ENCODE measurements at places on chromosomes 1 and 21.

GRCh38 chr1:37883671-37884070 lies 24.3 kb upstream of the MTF1 start:
- no peak for DNase-seq

- DNase-seq = no peak
Observed at GRCh38 chr1:178644308-178645120, 80.5 kb upstream of the RALGPS2 start.

- no peak for DNase-seq
Observed at GRCh38 chr1:7393136-7393535, 378.0 kb upstream of the VAMP3 start.

- no peak for DNase-seq
Observed at GRCh38 chr1:39268906-39269305, 64.4 kb downstream of the MACF1 start.

DNA sequence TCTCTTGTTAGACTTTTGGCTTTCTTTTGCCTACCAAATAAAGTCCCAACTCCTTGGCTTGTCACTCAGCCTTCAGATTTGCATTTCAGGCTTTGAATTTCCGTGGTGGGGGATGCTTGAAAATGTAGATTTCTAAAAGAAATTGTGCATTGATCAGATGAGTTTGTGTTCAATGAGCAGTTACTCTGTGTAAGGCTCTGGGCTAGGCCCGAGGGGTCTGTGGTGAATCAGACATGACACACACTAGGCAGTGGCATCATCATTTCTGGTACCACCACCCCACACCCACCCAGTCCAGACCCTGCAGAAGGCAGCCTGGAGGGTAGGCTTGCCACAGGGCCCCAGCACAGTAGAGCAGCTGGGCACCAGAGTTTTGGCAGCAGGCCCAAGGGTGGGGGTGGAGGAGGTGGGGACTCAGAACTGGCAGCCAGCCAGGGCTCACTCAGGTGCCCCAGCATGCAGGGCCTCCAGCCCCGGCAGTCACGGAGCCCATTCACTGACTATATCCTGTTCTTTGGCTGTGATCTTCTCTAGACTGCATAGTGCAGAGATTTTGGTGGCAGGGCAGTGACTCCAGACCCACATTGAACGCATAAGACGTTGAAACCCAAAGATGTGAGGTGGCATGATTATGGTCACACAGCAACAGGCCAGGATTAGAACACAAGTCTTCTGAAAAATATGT lies 97.2 kb upstream of the ARTN start:
- DNase-seq = no peak

GRCh38 chr1:44696789-44697345 lies 22.4 kb downstream of the ARMH1 start:
- no peak for DNase-seq

- peak; percentile 62 for DNase-seq
Observed at GRCh38 chr1:22317231-22317919, 134.3 kb upstream of the ZBTB40 start.

- no peak for DNase-seq
Observed at GRCh38 chr1:149877211-149877946, 22.0 kb upstream of the BOLA1 start.

DNA sequence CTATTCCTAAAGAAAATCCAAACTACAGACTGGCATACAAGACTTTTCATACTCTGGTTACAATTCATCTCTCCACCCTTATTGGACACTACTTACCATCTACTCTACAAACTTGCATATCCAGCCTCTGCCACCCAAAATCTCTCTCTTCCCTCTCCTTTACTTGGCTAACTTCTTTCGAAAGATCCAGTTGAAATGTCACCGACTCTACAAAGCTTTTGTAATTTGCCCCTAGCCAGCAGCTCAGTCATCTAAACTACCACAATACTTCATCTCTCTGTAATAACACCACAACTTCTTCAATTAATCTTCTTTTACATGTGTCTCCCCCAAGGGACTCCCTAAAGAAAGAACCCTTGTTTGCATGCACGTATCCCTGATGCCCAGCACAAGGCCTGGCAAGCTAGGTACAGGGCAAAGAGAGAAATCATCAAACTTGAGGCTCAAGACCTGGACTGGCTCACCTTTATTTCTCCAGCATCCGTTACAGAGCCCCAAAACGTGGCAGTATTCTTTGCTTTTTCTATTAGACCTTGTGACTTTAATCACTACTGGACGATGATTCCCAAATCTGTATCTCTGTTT lies 2.7 kb downstream of the ZBTB21 start:
- no peak for DNase-seq

GRCh38 chr1:5993556-5994491 lies 1.6 kb upstream of the NPHP4 start:
- no peak for DNase-seq

DNA sequence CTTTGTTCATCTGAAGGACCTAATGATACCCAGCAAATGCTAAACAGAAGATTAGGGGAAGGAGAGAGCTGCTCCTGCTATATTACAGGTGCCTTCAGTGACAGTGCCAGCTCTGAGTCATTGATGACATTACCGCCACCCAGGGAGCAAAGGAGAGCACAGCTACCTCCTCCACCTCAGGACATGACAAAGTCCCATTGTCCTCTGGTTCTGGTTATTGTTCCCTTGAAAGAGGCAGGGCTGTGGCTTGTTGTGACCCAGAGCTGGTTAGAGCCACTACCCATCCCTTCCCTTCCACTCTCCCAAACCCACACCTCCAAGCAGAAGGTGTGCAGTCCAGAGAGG lies 363.5 kb upstream of the DUSP10 start:
- DNase-seq = no peak

DNA sequence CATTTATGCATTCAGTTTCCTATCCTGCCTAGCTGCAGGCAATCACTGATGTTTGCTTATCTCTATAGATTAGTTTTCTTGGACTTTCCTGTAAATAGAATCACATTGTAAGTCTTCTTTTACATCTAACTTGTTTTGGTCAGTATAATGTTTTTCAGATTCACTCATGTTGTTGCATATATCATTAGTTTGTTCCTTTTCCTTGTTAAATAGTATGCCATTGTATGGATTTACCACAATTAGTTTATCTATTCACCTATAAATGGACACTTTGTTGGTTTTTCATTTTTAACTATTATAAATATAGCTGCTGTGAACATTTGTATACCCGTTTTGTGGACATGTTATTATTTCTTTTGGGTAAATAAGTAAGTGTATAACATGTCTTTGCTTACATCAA lies 44.2 kb upstream of the BACH1 start:
- no peak for DNase-seq

- no peak for DNase-seq
Observed at GRCh38 chr1:10415211-10415930, 14.9 kb upstream of the CENPS start.

DNA sequence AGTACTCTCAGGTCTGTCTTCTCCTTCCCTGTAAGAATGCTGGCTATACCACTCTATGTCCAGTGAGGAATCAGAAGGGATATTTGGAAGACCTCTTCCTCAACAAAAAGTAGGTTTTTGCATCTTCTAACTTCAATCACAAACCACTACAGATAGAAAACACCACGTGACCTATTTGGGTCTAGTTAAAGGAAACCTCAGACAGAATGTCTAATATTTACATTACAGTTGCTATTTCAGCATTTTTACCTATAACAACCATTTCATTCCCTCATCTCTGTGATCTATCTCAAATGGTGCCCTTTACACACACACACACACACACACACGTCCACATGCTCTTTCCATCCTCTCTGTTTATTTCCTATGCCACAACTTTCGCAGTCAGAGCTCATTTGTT lies 7.9 kb upstream of the ADORA3 start:
- no peak for DNase-seq

GRCh38 chr21:39915881-39916280 lies 48.6 kb downstream of the PCP4 start:
- DNase-seq = no peak

DNA sequence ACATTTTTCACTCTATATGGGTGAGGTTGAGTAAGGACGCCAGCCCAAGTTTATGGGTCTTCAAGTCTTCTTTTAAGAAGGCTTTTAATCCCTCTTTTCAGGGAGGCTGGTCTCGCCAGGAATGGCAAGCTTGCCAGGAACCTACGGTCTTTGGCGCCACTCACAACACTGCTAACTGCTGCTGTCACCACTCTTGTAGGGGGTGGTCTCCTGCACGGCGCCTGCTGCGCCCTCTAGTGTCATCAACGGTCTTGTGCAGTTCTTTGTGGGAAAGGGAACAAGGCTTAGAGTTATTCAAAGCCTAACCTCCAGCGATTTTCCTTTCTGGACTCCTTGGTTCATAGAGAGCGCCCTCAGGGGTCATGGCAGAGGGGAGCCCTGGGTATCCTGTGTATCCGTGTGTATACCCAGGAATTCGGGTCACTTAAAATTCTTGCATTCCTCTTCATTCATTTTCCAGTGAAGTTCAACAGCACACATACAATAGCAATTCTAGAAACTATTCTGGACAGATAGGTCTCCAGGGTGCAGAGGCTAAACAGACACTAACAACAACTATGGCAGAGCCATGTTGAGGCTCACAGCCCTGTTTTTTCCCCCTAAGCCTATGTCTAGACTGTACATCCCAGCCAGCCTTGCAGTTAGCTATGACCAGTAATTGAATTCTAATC lies 392.8 kb upstream of the CAMK1G start:
- DNase-seq = no peak

- DNase-seq = no peak
Observed at GRCh38 chr1:21762022-21762404, 20.9 kb downstream of the USP48 start.

DNA sequence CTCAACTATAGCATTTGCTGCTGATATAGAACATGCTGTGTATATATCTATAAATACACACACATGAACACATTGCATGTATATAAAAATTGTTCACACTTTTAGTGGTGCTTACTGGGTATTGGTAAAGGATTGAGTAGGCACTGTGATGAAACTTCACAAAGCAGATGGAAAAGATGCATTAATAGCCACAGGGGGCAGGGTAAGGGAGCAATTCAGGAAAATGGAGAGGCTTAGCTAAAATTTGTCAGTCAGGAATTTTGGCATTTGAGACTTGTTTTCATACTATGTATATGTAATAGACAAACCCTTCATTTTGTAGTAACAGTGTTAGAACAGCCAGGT lies 633 bp upstream of the PPFIA4 start:
- no peak for DNase-seq

GRCh38 chr1:67618285-67619018 lies 66.5 kb upstream of the GADD45A start:
- no peak for DNase-seq

DNA sequence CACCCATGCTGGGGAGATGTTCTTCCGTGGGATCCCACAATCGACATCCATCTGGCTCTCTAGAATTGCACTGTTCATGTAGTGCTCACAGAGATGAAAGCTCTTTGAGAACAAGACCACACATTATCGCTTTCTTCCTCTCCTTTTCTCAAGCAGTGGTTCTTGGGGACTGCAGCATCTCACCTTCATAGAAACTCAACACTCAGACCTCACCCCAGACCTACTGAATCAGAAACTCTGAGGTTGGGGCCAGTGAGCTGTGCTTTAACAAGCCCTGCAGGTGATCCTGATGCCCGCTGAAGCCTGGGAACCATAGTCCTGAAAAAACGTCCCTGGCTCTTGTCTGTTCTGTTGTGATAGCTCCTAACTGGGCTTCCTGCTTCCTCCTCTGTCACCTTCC lies 251.3 kb upstream of the FGGY start:
- DNase-seq = no peak

GRCh38 chr1:64110924-64111777 lies 92.3 kb upstream of the UBE2U start:
- no peak for DNase-seq

DNA sequence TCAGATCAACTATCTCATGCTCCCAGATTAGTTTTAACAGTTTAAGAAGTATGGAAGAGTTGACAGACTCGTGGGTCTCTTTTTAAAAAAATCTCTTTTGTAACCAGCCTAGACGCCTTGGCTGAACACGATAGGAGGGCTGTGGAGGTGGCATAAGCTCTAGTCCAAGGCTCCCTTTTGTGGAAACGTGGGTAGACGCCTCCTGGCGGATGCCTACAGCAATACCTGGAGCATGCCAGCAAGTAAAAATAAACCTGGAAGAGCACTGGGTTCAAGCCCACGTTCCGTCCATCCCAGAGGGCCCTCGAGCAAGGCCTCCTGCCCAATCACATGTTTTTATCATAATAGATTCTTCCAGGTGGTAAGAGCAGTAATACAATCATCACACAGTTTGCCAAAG lies 87.9 kb downstream of the RGS7 start:
- peak; percentile 30 for DNase-seq

GRCh38 chr1:106961646-106962045 lies 94.8 kb upstream of the PRMT6 start:
- no peak for DNase-seq

- DNase-seq = no peak
Observed at GRCh38 chr1:181135437-181135731, 46.9 kb downstream of the IER5 start.

DNA sequence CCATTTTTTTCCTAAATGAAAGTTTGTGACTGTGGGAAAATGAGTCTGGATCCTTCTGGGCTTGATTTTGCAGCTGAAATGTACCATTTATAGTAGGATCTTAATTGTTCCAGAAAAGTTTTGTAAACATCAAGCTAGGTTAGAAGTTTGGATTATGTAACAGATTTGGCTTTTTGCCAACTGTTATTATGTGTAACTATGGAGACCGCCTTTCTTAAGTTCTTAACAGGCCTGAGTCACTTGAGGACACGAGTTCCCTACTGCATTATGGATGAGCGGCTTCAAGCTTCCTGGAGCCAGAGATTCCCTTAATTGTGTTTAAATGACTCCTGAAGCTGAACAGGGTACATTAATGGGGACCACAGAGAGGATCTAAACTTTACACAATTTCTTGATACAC lies 22.2 kb downstream of the SLC25A33 start:
- DNase-seq = no peak

- no peak for DNase-seq
Observed at GRCh38 chr1:36239941-36240637, 15.8 kb downstream of the THRAP3 start.

GRCh38 chr1:48906729-48907128 lies 130.0 kb upstream of the BEND5 start:
- no peak for DNase-seq

GRCh38 chr1:223222377-223222776 lies 79.3 kb upstream of the TLR5 start:
- DNase-seq = no peak

DNA sequence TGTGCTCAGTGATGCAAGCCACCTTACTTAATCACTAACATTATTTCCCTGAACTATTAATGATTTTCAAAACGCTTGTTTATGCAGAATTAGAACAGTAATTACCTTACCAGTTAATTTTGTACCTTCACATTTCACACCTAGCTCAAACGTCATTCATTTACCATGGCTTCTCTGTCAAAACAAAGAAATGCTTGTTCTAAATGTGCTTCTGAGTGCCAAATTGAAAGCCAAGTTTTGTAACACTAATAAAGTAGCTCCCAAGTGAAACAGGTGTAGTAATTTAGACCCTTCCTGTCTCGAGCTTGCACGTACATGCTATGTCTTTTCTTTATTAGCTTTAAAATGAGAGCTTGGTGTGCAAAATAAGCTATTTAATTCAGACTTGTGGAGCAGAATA lies 533.7 kb upstream of the PKN2 start:
- no peak for DNase-seq

- no peak for DNase-seq
Observed at GRCh38 chr21:42311816-42312625, 3.2 kb downstream of the TFF3 start.
